ENCODE measurements at places on chromosomes 13 and 19.
A peak's percentile ranks its signal among the peaks of the same experiment; 100 is the strongest.

DNA sequence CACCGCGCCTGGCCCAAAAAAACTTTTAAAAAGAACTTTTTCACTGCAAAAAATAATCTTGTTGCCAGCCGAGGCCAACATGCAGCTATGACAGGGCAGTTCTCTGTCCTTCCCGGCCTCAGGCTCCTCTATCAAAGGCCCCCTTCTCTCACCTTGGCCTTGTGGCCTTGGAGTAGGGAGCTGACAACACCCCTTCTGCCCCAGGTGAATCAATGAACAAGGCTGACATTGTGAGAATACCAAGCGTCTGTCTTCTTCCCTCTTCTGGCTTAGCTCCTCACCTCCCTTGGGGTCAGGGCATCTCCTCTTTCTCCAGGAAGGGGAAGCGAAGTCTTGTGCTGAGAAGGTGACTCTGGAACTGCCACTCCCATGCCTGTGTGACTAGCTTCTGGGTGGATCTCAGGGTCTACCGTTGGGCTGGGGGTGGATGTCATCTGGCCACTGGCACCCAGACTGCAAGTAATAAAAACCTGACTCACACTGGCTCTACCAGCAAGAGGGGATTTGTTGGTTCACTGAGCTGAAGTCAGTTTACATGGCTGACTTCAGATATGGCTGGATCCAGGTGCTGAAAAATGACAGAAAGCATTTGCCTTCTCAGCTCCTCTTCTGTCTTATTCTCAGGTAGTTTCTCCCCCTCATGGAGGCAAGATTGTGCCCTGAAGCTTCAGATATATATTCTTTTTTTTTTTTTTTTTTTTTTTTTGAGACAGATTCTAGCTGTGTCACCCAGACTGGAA, 6.3 kb downstream of the C19orf38 start:
- DNase-seq = no peak

GRCh38 chr19:1513499-1514294, 878 bp upstream of the ADAMTSL5 start:
- peak; percentile 59 for DNase-seq

GRCh38 chr13:105814219-105814901, 721.1 kb downstream of the EFNB2 start:
- DNase-seq = no peak

- DNase-seq = no peak
Measured at GRCh38 chr19:33279430-33280350, 22.6 kb downstream of the CEBPA start.

DNA sequence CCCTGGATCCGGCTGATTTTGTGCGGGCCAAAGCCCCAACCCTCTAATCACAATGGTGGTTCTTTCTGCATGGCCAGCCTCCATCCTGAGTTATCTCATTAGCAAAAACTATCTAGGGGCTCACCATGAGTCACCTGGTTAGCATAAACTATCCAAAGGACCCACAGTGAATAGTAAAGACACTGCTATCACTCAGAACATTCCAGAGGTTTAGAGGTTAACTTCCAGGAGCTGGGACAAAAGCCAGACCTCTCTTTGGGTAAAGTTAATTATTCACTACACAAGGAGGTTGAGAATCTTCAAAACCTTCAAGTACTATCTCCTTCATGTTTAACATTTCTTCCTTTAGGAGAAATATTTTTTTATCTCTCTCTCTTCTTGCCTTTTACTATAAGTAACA, 18.8 kb upstream of the PPP5C start:
- DNase-seq = no peak

DNA sequence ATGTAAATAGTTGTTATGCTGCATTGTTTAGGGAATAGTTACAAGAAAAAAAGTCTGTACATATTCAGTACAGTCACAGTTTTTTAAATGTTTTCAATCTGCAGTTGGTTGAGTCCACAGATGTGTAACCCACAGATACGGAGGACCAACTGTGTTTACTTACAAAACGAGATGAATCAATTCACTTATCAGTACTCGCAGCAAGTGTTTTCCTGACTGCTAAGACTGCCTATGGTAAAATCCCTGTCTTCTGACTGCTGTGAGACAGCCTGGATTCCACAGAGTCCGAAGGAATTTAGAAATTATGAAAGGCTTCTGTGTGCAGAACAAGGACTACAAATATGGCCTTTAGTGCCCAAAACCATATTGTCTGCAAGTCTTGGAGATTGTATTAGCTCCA, 45.7 kb upstream of the C1QTNF9 start:
- no peak for DNase-seq

DNA sequence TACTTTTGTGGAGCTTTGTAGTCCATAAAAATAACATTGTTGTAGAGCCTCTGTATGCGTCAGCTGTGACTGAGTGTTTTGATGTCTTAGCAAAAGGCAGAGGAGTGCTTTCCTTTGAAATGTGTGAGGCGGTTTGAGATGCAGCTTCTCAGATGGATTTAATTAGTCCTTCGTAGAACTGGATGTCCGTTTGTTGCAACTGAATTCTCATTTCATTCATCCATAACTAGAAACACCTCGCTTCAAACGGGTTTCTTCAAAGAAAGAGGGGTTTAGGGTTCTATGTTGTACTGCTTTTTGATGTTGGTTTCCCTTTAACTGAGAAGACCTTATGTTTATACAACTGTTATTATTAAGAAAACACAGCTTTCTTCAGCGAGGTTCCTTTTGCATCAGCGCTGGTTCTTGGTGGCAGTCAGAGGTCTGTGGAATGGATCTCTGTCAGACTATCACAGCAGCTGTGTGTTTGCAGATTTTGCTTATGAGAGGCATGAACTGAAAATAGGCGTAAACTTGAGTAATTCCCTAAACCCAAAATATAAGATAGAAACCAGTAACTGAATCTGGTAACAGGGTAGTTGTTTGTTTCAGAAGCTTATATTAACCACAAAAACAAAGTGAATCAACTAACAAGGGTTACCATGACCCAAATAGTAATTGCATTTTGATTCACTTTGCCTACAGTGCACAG, 194.4 kb downstream of the GGACT start:
- DNase-seq = peak; percentile 85

GRCh38 chr13:50581586-50582196, 261.8 kb downstream of the DLEU7 start:
- no peak for DNase-seq

- no peak for DNase-seq
Measured at GRCh38 chr13:78875792-78876580, 217.0 kb upstream of the OBI1 start.

- DNase-seq = peak; percentile 60
Measured at GRCh38 chr13:28100150-28101121, at the start of gene FLT3. TSS of gene FLT3 (minus strand) at chr13:28100576. CDS start at chr13:28100510, 66 bp downstream.

DNA sequence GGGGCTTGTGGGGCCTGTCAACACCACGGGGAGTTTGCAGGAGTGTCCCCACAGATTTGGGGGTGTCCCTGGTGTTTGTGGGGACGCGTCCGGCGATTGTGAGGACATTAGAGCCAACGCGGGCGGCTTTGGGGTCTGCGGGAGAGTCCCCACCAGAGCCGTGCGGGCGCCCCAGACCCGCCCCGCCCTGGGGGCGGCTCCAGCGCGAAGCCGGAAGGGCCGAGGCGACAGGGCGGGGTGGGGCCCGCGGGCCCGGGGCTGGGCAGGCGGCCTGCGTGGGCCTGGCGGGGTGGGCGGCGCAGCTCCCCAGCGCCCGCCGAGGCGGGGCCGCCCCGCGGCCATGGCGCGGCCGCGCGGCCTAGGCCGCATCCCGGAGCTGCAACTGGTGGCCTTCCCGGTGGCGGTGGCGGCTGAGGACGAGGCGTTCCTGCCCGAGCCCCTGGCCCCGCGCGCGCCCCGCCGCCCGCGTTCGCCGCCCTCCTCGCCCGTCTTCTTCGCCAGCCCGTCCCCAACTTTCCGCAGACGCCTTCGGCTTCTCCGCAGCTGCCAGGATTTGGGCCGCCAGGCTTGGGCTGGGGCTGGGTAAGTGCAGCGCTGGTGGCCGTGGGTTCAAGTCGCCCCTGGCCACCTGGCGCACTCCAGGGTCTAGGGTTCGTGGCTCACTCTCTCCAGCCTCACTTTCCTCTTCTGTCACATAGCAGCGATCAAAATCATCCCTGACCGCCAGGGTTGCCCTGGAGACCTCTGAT, 10.3 kb downstream of the PDE4A start:
- DNase-seq = peak; percentile 35

DNA sequence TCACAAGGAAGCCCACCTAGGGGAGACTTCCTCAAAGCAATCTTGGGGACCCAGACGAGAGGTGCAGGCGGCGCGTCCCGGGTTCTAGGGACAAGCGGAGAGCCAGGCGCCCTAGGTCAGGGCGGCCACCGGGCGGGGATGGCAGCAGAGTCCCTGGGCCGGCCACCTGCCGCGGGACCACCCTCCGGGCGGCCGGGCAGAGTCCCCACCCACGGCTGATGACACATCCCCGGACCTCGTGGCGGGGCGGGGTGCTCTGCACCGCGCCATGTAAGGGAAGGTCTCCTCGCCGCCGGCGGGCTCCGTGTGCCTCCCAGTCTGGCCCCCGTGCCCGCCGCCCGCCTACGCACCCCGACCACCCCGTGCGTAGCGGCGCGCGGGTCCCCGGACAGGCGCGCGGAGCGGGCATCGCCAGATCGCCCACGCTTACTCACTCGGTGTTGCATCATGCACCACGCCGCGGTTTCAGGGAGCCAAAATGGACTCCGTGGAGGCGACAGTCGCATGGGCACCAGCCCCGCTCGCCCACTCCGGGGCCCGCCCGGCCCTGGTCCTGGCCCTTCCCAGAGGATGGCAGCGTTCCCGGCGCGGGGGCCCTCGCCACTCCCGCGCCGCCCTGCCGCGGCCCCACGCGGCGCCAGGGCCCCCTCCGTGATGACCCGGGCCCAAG, 643 bp downstream of the SLC7A1 start:
- DNase-seq = peak; percentile 78

- no peak for DNase-seq
Measured at GRCh38 chr13:97568850-97569249, 134.9 kb downstream of the RAP2A start.

- no peak for DNase-seq
Measured at GRCh38 chr19:13071444-13072187, 31.0 kb downstream of the LYL1 start.

DNA sequence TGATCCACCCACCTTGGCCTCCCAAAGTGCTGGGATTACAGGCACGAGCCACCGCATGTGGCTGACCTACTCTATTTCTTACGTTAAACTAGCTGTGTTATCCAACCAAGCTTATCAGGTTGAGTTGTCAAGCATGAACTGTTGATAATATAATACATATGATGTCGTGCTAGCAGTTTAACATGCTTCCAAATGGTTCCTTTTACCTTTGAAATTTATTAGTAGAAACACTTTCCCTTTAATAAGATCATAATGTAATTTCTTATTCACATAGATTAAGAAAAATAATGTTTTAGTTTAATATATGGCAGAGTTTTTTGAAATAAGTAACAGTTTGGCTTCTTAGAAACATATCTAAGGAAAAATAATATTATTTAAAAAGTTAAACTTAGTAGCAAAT, 34.4 kb upstream of the VWA8 start:
- DNase-seq = no peak

DNA sequence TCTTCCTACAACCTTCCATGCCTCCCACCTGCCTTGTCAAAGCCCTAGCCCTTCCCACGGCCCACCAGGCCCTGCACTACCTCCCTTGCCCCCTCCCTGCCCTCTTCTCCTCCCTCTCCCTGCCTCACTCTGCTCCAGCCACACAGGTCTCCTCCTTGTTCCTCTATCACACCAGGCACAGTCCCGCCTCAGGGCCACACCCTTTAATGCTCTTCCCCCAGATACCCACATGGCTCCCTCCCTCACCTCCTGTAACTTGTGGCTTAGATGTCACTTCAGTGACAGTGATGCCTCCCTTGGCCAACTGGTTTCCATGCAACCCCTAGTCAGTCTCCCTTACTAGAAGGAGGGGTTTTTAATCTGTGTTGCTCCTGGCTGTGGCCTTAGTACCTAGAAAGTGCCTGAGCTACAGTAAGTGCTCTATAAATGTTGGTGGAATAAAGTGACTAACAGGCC, 1.3 kb downstream of the SIRT6 start:
- DNase-seq = no peak

GRCh38 chr13:106911020-106911419, 343.1 kb upstream of the ARGLU1 start:
- no peak for DNase-seq

DNA sequence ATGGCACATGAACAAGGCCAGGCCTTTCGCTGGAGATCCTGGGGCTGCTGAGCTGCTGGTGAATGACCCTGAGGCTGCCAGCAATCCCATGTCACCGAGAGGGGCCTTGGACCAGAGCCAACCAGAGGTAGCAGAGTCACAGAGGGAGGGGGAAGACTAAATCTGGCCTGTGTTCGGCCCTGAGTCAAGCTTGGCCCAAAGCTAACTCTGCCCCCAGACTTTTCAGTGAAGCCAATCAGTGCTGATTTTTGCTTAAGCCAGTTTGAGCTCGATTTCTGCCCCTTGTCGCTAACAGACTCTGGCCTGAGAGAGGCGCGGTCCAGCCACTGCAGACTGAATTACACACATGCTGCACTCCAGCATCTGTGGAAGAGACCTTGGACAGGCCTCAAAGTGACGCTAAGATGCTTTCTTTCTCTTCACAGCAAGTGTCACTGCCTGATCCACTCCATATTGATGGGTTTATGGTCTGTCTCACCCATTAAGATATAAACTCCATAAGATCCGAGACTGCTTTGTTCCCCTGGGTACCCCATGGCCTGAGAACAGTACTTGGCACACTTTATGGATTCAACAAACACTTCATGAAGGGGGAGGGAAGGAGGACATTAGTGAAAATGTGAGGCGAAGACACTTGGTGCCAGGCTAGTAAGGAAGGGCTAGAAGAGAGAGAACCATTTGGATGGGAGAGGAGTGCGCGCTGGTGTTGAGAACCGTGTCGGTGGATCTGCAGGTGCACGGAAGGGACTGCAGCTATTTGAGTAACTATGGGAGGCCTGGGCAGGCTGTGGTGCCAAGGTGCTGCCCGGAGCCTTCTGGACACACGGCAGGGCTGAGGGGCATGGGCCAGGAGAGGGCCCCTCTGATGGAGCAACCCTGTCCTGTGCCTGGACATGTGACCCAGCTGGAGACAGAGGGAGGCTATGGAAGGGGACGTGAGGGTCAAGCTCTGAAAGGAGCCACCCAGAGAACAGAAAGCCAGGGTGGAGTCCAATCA, 17.6 kb downstream of the RANBP3 start:
- no peak for DNase-seq

DNA sequence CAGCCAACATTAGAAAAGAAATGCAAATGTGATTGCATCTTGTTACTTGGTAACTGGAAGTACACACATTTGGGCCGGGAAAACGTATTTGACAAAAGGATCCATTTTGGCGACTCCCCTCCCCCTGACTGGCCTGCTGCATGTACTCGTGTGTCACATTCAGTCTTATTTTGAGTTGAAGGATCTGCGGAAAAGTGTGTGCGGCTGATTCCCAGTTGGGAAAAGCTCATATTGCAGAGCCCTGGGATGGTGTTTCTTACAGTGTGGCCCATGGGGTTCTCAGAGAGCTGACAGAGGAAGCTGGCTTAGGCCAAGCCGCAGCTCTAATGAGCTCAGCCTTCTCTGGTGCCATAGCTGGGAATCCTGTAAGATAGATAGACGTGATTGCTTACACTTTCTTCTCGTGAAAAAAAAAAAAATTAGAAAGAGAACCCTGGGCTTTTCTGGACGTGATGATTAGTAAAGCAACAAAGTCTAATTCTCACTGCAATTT, 170.3 kb upstream of the ARGLU1 start:
- no peak for DNase-seq

All from ELR (cell line).